Ovary (tissue), 10 donors: ENCODE measurements at places on chromosomes 1 and 21.

GRCh38 chr1:104259481-104259880, 509.8 kb downstream of the AMY1C start:
- DNase-seq, result no peak

DNA sequence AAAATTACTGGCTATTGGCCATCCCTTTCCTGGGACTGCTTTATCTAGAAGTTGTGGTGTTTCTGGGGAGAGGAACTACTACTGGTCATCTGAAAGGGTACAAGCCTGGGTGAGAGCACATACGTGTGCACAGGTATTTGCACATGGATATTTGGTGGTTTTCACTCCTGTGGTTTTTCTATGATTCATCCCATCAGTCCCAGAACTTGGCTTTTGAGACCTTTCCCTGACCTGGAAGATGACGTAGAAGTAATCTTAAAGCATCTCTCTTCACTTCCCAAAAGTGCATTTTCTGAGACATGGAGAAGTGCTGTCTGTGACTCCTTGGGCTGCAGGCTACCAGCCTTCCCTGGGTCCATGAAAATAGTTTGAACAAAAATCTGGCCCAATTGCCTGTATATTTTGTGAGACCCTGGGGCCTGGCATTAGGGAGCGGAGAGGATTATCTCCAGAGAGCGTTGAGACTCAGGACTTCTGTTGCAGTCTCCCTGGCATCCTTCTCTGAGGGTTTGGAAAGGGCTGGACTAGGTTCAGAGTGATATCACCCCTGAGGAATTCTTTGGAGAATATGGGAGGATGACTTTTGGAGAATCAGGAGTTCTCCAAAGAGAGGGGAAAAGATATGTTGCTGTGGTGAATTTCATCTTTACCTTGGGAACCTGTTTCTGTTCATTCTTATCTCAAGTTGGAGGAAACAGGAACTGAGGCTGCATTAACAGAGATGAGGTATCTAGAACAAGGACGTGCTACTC, 130.8 kb downstream of the NOS1AP start:
- no peak for DNase-seq

GRCh38 chr1:100249155-100249536, 488 bp downstream of the DBT start:
- DNase-seq, result no peak

DNA sequence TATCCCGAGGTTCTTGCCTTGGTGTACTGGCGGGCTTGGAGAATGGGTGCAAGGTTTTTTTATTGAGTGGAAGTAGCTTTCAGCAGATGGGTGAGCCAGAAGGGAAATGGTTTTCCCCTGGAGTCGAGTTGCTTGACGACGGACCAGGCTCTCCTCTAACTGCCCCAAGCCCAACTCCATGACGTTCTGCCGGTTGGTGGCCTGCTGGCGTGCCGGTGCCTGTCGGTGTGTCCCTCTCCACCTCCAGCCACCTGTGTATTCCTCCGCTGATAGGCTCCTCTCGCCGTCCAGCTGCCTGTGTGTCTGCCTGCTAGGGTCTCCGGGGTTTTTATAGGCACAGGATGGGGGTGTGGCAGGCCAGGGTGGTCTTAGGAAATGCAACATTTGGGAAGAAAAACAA, 34.3 kb upstream of the PTGFRN start:
- DNase-seq, result no peak

GRCh38 chr21:25890001-25890400, 155.2 kb downstream of the GABPA start:
- no peak for DNase-seq

DNA sequence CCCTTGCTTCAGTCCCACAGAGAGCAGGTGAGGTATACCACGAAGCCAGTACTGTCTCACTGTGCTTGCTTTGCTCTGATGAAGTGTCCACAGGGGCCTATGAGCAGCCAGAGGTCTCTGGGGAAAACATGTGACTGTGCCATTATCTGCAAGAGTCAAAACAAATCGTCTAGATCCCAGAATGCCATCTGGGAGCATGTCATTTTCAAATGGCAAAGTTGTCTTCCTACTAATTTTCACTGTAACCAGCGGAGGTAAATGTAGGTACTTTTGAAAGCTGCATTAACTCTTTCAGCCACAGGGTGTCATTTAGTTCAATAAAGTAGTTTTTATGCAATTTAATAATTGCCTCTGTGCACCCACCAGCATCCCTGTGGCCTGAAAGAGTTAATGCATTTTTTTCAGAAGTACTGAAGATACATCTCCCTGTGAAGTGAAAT, 173.6 kb upstream of the SGIP1 start:
- DNase-seq, result no peak

GRCh38 chr1:78688697-78689096, 39.1 kb downstream of the IFI44 start:
- DNase-seq, result no peak

DNA sequence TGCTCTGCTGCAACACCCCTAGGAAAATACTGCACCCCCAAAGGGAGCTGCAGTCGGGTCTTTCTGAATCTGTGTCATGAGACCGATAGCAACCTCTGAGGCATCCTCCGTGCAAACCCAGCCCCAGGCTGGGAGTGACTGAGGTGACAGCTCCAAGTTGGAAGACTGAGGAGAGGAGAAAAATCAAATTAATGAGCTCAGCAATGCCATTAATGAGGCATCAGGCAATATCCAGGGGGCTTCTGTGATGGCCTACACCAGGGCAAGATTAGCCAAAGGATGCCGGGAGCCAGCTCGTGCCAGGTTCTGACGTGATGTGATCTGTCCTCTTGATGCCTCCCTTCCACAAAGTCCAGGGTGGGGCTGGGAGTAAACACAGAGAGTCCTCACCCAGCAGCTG, 30.8 kb upstream of the PSMB2 start:
- no peak for DNase-seq

DNA sequence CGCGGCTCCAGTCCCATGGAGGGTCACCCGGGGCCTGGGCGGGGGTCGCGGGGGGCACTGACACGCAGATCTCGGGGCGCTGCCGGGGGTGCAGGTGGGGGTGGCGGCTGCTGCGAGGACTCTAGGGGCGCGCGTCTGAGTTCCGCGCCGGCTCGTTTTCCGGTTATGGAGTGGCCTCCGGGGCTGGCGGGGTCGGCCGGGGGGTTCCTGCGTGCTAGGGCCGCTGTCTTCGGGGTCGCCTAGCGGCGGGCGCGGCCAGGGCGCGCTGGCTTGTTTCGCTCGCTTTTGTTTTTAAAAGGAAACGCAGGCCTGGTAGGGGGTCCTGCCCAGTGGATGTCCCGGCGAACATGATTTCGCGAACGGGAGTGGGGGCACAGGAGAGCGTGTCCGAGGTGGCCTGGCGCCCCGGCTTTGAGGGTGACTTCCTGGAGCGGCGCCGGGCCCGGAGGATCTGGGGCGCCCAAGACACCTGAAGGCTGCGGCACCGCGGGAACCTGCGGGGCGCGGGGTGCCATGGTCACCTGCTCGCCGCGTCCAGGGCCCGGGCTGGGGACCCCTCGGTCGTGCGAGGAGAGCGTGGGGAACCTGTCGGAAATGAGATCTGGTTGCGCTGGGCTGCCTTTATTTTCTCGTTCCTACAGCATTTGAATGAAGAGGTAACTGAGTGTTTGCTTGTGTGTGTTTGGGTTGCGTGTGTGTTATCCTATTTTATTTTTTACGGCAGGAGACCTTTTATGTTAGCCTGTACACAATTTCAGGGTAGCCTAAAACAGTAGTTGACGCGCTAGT, 618 bp downstream of the ETS2 start:
- peak; percentile 73 for DNase-seq

DNA sequence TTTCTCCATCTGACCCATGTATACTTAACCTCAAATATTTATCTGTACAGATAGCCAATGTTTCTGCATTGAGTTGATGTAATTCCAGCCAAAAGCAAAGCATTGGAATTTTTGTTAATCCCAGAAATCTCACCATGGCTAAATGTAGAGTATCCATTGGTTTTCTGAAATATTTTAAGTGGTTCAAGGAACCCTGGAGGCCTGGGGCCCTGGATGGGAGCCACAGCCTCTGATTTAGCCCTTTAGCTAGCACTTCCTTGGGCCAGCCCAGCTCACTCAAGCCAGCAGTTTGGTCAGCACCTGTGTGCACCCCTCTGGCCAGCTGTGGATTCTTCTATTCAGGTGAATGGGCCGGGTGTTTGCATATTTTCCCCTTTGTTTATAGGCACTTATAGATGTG, 18.8 kb upstream of the EPS8L3 start:
- DNase-seq, result peak; percentile 47

DNA sequence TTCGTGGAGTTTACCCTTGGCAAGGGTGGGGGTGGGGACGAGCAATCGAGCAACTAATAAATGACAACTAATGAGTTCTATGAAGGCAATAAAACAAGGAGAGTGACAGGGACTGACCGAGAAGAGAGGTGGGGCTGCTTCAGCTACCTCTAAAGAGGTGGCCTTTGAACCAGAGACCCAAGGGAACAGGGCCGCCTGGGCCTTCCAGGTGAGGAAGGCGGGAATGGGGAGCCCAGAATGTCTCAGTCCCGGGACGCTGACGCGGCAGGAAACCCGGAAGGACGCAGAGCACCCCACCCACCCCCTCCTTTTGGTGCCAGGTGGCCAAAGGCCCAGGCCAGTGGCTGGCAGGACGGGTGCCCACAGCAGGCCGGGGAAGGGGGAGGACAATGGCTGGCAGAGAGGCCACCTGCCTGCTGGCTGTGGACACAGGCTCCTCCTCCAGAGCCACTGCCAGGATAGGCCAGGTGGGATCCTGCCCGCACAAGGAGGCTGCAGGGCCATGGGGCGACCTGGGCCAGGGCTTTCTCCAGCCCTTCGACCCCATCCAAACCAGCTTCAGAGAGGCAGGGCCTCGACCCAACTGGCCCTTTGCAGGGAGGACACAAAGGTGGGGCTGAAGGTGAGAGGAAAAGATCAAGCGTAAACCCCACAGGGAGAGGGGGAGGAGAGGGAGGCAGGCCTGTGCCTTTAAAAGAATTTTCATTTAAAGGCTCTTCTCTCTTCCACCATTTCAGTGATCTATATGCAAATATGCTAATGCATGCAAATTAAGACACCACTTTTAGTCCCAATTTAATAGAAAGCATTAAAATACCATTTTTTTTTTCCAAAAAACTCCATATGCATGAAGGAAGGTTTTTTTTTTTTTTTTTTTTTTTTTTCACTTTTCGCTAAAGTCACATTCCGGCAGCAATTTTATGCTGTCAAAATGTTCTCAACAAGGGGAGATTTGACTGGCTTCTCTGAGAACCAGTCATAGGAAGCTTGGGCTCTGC, 58.1 kb downstream of the CASZ1 start:
- DNase-seq, result no peak

GRCh38 chr1:71577451-71578131, 496.8 kb upstream of the ZRANB2 start:
- DNase-seq, result no peak

- DNase-seq, result no peak
Observed at GRCh38 chr1:229127301-229127700, 143.6 kb upstream of the RAB4A start.

- DNase-seq, result no peak
Observed at GRCh38 chr1:244067893-244068292, 16.8 kb downstream of the ZBTB18 start.

DNA sequence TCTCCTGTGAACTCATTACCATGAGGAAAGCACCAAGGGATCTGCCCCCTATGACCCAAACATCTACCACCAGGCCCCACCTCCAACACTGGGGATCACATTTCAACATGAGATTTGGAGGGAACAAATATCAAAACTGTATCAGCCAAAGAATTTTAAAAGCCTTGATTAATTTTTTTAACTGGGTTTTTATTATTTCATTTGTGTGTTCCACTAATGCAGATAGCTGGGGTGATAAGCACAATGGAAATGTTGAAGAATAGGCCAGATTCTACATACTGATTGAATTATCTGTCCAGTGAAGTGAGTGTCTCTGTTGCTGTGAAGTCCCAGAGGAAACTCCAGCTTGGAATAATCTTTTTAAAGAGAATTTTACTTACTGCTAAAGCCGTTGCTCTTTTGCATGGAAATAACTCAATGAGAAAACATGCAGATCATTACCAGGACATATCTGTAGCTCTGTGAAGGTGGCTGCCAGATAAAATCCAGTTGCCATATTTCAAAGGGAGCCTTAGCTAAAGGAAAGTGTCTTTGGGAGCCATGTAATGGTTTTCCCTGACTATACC, 44.4 kb upstream of the DHCR24 start:
- DNase-seq, result no peak

DNA sequence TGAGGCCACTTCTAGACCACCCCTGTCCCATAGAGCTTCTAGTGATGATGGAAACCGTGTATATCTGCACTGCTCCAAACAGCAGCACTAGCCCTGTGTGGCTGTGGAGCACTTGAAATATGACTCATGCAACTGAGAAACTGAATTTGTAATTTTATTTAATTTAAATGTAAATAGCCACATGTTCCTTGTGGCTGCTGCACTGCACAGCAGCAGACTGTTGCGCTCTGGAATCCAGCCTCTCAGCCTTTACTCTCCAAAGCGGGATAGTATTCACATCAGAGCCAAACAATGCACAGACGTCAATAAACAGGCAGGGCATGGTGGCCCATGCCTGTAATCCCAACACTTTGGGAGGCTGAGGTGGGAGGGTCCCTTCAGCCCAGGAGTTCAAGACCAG, 12.0 kb downstream of the CAPN2 start:
- no peak for DNase-seq

- no peak for DNase-seq
Observed at GRCh38 chr1:37478451-37478881, 4.1 kb downstream of the ZC3H12A start.

DNA sequence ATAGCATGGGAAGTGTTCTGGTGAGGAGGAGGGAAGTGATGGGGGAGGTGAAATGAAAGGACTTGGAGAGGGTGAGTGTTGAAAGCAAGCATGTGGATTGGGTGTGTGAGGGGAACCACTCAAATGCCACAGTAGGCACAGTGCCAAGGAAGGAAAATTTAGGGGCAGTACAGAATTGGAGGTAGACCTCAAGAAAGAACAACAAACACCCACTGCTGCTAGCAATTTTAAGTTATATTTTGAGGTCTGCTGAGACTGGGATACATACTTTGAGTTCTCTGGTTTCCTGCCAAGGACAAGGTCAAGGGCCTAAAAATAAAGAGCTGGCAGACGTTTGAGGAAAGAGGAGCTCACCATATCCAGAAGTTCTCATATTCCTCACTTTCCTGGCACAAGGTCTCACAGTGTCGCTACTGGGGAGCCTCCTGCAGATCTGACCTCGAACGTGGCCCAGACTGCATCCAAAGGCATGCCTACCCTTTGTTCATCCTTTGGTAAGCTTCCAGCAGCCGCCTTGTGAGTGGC, 104.0 kb downstream of the BRINP2 start:
- DNase-seq, result peak; percentile 46

GRCh38 chr1:214943054-214943453, 139.5 kb upstream of the KCNK2 start:
- DNase-seq, result no peak

DNA sequence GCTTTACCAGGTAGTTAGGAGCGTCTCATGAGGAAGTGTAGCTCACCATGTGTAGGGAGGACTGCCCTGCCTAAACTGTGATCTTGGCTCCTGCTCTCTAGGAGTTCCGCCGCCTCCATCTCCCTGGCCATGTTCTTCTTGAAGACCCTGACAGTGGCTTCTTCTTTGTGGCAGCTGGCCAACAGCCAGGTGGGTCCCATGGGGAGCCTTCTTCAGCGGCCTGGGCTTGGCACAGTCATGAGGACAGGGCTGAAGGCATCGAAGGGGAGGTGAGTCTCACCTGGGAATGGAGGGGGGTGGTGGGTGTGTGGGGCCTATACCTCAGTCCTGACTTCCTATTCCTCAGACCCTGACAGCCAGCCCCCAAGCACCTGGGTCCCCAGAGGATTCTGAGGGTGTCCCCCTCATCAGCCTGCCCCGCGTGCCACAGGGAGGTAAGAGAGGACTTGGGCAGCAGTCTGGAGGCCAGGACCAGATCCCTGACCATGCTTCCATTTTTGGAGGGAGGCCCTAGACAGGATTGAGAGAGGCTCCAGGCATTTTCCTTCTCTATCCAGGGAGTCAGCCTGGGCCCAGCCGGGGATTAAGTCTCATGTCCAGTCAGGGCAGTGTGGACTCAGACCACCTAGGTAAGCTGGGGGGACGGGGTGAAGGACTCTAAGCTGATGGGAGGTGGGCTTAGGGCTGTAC, 21.4 kb downstream of the HYI start:
- no peak for DNase-seq
